Transverse colon (tissue), 4 donors: ENCODE measurements at places on chromosomes 1 and 21. TPM values are rescaled to one million over a fixed set of nuclear protein-coding genes. Genes with fewer than 3 reads are reported as not detected.

The CD5L gene
- not detected for total RNA-seq

The HES4 gene
- 15.9 TPM for total RNA-seq

The TNNT2 gene
- not detected for total RNA-seq

The GNAT2 gene
- total RNA-seq, result not detected

The FLG2 gene
- total RNA-seq, result not detected

The CADM3 gene
- 3.4 TPM for total RNA-seq

The HUNK gene
- total RNA-seq, result 1.8 TPM

The TMEM61 gene
- total RNA-seq, result 7.8 TPM

The AJAP1 gene
- total RNA-seq, result 0.14 TPM

The SH3D21 gene
- 15.3 TPM for total RNA-seq

The SYTL1 gene
- total RNA-seq, result 5.2 TPM

The PHGDH gene
- total RNA-seq, result 8.6 TPM

The ATF6 gene
- 24.6 TPM for total RNA-seq

The FCRL5 gene
- total RNA-seq, result 1.2 TPM

GRCh38 chr1:229238674-229239415 is 32.1 kb upstream of the RAB4A start:
- no peak for DNase-seq

GRCh38 chr1:24186993-24187790 is at the start of gene IFNLR1:
IFNLR1 (minus strand) TSS chr1:24187289; CDS start chr1:24187248, 41 bp downstream.
- peak; percentile 86 for DNase-seq

DNA sequence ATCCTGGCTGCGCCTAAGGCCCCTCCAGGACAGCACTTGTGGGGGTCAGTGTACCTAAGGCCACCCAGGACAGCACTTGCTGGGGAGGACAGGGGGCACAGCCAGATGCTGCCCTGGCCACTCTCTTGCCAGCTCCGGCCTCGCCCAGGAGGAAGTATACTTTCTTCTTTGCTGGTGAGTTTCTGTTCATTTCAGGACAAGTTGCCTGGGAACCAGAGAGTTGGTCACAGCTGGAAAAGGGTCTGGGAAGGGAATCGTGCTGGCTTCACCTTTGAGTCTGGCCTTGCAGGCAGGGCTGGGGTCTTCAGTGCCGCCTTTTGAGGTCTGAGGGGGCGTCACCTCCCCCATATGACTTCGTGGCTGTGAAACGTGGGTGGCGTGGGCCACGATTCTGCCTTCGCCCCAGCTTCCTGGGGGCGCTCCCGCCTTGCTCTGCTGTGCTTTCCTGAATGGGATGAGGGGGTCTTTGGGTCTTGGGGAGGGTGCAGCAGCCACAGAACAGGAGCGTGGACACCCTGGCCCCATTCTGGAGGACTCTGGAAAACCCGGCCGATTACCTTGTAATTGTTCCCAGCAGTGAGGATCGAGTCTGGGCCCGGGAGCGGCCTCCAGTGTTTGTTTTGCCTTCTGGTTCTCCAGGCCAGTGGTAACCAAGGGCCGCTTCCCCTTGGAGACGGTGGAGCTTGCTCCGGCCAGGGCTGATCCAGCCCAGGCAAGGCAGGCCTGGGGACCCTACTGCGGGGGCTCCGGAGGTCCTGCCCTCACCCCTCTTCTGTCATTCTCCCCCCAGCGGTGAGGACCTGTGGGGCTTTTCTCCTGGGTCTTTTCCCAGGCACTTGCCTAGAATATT is 45.9 kb downstream of the SPSB1 start:
- peak; percentile 42 for DNase-seq

- no peak for DNase-seq
Observed at GRCh38 chr1:34125721-34126380, 39.2 kb downstream of the CSMD2 start.

DNA sequence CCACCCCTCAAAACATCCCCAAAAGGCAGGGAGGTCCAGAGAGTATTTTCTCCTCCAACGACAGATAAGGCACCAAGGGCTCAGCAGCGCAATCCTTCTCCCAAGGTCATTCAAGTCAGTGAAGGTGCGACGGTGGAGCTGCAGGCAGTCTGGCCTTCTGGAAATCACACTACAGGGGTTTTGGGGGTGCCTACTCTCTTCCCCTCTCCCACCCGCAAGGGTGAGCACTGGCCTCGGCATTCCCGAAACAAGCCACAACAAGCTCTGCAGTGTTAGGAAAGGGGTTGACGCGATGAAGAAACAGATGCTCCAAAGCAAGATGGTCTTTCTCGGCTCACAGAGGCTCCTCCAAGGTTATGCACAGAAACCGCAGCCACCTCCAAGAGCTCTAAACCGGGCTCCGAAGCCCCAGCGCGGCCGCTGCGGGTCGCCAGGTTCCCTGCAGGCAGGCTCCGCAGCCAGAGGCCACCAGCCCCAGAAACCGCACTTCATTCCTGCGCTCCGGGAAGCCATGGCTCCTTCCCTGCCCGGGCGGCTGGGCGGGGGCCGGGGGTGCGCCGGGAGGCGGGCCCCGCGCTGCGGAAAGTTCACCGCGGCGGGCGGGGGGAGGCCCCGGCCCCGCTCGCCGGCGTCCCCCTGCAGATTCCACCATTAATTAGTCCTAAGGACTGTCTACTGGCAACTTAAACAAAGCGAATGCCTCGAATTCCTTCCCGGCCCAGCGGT is 1.1 kb downstream of the LUZP1 start:
- DNase-seq, result peak; percentile 57

- DNase-seq, result peak; percentile 16
Observed at GRCh38 chr1:228090613-228091081, 8.1 kb downstream of the ARF1 start.

- DNase-seq, result no peak
Observed at GRCh38 chr1:93516164-93516563, 68.2 kb downstream of the FNBP1L start.

- DNase-seq, result no peak
Observed at GRCh38 chr1:156849151-156849496, 9.8 kb downstream of the INSRR start.

- DNase-seq, result no peak
Observed at GRCh38 chr1:66607458-66607857, 73.5 kb downstream of the SGIP1 start.

DNA sequence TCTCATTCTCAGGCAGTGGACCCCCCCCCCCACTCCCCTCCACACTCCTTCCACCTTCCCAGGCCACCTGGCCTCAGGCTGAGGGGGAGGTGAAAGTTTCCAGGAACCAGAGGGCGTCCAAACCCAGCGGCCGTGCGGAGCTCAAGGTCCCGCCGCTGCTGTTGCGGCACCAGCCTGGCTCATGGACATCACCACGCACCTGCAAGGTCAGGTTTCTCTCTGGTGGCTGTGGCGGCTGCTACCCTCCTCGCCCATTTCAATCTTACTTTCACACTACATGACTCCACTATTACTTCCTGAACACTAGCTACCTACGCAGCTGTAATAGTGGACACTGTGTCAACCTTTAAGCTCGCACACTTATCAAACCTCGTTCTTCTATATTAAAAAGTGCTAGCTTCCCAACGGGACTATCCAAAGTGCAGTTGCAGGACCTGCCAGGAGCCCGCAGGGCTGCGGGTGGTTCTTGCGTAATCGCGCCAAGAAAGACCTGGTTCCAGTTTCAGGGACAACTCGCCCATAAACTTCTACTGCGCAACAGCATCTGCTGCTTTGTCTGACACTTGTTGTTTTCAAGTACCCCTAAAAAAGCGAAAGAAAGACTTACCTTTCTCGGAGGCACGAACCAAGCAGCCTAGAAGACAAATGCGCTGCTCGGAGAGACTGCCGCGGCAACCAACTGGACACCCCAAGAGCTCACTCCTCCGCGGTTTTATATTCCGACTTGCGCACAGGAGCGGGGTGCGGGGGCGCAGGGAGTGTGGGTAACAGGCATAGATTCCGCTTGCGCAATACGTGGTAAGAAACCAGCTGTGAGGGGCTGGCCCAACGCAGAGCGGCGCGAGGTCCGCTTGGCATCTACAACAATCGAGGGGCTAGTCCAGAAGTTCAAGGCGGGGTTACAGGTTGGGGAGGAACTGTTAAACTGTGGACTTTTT is at the start of gene DIRAS3:
DIRAS3 (minus strand) TSS at position 687 of the 938 bp plus-strand sequence. CDS start 3,330 bp downstream, outside the sequence.
- no peak for DNase-seq

DNA sequence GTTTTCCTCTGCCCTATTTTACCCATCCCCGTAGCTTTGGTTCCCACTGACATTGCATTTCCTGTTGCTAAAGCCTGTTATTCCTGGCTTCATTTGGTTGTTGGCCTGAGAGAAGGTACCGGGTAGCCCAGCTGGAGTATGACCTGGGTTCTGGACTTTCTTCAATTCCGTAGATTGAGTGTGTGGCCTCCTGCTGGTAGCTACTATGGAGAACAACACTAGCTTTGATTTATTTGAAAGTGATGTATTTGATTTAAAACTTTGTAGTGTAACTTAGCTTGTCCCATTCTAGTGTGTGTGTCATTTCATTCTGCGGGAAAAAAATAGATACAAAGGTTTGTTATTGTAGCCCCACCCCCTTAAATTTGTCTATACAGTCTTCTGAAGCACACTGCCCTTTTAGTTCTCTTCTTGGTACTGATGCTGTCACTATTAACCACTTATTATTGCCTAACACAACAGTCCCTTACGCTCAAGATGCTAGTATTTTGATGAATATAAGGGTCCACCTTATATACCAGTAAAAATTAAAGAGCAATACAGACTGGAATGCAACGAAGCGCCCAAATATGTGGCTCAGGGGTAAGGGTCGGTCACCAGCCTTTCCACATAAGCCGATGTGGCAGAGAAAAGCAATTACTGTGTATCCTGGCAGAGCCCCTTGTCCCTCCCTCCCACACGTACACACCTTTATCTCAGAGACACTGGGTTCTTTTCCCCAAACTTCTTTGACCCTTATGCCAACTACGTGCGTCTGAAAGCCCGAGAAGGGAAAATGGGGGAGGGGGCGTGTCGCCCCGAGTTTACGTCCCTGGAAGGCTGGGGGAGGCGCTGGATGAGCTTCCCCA is 643 bp upstream of the MOV10 start:
- no peak for DNase-seq

- no peak for DNase-seq
Observed at GRCh38 chr1:147267711-147268110, 25.2 kb downstream of the CHD1L start.

DNA sequence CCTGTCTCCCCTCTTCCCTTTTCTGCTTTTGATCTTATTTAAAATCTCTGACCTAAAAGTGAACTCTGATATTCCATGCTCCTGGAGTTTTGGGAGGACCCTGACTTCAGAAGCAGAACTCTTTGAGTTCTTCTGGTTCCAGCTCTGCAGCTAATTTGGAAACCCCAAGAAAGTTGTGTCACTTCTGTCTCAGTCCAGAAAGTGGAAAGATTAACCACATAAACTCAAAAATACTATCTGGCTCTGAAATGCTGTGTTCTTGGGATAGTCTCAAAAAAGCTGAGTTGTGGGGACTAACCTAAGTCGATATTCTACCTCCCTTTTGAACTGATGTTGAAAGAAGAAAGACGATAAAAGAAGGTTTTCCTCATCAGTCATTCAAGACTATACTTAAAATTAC is 59.8 kb downstream of the ITPKB start:
- DNase-seq, result no peak

GRCh38 chr1:62301726-62302390 is 17.4 kb downstream of the KANK4 start:
- DNase-seq, result no peak

DNA sequence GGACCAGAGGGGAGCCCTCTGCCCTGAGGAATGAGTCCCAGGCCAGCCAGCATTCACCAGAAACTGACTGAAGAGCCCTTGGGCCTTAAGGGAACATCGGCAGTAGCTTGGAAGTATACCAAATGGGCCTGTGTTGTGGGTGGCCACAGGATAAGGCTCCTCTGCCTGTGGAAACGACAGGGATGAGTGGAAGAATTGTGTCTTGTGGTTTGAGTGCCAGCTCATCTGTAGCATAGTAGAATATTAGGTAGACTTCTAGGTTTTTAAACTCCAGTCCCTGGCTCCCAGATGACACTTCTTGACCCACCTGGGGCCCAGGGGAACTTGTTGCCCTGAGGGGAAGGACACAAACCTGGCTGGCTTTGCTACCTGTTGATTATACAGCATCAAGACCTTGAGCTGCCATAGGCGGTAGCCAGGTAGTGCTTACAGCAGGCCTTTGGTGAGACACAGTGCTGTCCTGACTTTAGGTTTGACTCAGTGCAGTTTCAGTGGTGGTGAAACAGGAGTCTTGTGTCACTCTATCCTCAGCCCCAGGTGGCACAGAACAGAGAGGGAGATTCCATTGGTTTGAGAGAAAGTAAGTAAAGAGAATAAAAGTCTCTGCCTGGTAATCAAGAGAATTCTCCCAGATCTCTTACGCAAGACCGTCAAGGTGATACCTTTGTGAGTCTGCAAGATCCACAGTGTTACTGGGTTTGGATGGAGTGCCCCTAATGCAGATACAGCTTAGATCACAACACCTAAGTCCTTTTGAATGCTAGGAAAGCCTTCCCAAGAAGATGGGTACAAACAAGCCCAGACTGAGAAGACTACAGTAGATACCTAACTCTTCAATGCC is 50.2 kb downstream of the RABGAP1L start:
- DNase-seq, result no peak

DNA sequence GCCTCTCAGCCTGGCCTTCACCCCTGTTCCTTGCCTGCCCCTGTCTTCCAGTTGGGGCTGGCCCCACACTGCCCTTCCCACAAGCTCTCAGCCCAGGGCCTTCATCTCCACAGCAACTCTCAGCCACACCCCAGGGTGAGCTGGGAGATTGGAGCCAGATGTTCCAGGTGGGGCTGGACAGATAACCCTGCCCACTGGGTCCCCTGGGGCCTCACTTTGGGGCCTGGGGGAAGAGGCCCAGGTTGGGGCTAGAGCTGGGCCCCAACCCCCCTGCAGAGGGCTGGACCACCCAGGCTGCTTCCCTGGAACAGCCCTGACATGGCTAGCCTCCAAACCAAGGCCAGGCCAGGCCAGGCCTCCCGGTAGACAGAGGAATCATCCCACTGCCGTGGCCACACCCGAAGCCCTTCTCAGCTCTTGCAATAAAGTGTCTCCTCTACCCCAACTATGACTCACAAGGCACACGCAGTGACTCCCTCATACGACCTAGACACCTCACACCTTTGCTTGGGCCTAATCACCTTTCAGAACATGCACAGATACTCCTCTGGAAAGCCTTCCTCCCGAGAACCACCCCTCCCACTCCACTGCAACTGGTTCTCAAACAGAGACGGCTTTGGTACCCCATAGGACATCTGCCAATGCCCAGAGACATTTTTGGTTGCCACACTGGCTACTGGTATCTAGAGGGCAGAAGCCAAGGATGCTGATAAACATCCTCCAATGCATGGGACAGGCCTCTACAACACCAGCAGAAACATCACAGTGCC is 22.2 kb downstream of the SLC2A1 start:
- DNase-seq, result peak; percentile 67
